Sigmoid colon (tissue), 7 donors: ENCODE measurements at places on chromosomes 7 and 10. TPM values are rescaled to one million over a fixed set of nuclear protein-coding genes. Genes with fewer than 3 reads are reported as not detected.
A peak's percentile ranks its signal among the peaks of the same experiment; 100 is the strongest.

GRCh38 chr10:132362151-132362611, 30.2 kb downstream of the LRRC27 start:
- peak; percentile 42 for DNase-seq

DNA sequence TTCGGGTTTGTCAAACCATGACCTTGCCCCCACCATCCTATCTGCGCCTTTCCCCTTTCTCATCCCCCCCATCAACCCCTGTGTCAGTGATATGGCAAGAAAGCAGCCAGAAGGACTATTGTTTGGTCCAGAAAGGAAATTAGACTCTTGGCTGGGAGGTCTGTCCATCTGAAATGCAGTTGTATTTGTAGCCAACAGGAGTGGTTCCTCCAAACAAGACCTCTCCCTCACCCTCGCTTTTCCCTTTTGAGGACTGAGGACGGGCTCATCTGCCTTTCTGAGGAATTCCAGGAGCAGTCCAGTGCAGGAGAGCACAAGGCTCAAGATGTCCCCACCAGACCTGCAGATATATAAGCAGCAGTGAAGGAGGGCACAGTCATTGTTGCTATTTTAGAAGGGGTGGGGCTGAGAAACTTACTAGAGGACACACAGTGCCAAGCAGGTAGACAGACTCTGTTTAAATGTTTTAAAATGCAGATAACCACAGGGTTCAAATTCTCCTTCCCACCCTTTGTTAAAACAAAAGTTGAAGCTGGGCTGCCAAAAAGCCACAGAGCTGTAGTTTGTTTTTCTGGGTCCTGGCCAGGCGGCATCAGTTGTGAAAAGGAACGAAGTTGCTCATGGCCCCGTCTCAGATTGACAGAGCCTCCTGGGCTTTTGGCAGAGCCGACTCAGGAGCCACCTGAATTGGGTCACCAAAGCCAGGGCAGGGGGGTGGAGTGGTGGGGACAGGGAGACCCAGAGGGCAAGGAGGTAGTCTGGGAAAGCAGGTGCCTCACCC, 37.3 kb downstream of the CYP17A1 start:
- peak; percentile 79 for DNase-seq

DNA sequence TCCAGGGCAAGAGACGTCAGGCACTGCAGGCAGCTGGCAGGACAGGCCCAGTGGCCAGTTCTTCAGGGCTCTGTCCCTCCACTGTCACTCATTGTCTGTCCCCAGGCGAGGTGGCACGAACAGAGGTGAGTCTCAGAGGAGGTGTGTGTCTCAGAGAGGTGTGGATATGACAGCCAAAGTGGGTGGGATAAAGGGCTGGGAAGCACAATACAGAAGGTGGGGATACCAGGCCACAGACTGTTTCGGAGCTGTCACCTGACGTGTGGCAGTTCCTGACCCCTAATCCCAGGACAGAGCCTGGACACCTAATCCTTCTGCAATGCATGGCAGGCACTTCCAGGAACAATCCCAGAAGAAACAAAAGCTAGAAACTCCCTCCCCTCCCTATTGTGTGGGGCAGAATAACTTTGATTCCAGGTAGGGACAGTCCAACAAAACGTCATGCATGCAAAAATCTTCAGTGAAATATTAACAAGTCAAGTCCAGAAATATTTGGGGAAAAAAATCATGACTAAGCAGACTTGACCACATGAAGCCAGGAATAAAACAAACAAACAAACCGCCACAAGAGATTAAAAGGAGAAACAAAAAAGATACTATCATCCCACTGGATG, 11.6 kb downstream of the KLRG2 start:
- no peak for DNase-seq

DNA sequence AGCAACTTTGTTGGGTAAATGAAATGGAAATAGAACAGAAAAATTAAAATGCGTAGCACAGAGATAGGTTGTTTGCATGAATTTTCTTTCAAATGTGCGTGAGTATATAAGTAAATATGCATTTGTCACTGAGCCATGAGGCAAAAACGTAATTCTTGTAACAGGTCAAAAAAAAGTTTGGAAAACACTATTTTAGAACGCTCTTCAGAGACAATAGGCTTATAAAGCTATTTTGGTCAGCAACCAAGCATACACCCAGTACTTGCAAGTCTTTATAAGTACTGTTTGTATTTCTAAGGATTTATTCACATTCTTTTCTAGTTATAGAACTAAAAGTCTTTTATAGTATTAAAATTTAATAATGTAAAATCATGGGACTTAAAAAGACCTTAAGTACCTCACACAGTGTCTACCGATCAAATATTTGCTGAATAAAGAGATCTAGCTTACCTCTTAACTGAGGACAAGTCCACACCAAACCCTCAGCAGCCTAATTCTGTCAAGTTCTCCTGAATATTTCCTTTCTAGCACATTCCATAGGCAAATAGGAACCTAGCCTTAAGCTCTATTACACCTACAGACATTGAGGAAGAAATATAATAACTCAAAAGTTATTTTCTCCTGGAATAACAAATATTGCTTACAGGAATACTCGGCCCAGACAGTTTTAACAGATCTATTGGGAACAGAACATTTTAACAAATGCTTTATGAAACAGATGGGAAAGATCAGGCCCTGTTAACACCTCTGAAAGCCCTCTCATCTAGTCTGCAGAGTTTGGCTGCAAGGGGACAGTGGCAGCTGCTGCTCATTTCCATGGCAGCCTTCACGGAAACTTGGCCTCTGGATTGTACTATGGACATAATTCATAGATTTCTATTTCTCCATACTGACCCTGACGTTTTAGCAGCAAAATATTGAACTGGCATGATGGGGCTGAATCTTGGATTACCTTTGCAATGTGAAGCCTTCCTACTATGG, 8.8 kb downstream of the CRPPA start:
- DNase-seq, result no peak

Gene CAMK1D
- total RNA-seq, result 8.6 TPM

GRCh38 chr10:69499726-69500689, 48.7 kb downstream of the TSPAN15 start:
- DNase-seq, result peak; percentile 54

Gene BZW2
- 49.7 TPM for total RNA-seq
